ENCODE measurements at places on chromosomes 7 and 10.

GRCh38 chr10:12419262-12419847, 70.0 kb downstream of the CAMK1D start:
- DNase-seq = peak; percentile 98

DNA sequence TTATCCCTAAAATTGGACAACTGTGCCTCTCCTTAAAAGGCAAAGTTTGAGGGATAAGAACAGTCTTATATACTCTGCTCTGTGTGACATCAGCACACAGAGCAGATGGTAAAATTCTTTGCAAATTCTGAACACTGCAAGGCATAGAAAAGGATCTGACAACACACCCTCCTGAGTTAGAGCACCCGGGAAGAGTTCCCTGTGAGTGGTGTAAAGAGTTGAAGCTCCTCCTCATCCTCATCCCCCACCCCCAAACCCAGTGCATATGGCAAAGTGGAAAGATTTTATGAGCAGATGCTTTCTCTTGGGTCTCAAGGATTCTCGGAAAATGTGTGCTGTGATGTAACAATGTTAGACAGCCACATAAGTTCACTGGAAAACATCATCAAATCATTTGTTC, 40.0 kb upstream of the DGKI start:
- DNase-seq = peak; percentile 59

DNA sequence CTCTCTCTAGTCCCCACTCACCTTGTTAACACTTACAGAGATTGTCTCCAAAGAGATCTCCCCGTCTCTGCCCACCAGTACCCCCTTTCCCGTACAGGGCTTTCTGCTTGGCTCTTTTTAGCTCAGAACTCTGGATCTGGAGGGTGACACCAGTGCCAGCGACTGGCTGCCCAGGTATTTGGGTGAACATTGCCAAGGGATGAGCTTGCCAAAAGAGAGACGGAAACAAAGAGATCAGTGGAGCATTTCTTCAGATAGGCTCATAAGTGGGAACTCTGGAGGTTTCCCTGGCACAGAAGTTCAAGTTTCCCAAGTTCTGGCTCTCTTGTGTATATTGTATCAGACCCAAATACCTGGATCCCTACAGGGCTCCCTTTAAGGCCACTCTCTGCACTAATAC, 30.0 kb downstream of the STRIP2 start:
- DNase-seq = no peak

DNA sequence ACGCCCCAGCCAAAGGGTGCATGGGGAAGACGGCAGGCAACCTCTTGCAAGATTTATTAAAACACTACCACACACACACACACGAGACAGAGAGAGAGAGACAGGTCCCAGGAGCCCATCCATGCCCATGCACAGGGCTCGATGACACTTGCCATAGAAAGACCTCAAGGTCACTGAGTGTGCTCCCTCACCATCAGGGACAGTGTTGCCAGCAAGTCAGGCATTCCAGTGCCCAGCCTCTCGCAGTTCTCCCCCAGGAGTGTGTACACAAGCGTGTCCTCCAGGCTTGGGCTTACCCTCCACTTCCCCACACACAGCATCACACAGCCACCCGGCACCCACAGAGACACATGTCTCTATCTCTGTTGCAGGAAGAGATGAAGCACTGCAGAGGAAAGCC, 46.8 kb upstream of the SLF2 start:
- no peak for DNase-seq

- DNase-seq = peak; percentile 90
Observed at GRCh38 chr7:152675759-152676636, at the start of gene XRCC2. Gene XRCC2, minus strand, starts transcription at chr7:152676141. Its CDS starts 62 bp downstream, at chr7:152676079.

GRCh38 chr10:46247808-46248569, 38.8 kb upstream of the ANTXRL start:
- no peak for DNase-seq

GRCh38 chr10:95256268-95256667, 34.5 kb downstream of the PDLIM1 start:
- no peak for DNase-seq

- DNase-seq = no peak
Observed at GRCh38 chr7:117572856-117573620, 93.2 kb downstream of the CFTR start.

DNA sequence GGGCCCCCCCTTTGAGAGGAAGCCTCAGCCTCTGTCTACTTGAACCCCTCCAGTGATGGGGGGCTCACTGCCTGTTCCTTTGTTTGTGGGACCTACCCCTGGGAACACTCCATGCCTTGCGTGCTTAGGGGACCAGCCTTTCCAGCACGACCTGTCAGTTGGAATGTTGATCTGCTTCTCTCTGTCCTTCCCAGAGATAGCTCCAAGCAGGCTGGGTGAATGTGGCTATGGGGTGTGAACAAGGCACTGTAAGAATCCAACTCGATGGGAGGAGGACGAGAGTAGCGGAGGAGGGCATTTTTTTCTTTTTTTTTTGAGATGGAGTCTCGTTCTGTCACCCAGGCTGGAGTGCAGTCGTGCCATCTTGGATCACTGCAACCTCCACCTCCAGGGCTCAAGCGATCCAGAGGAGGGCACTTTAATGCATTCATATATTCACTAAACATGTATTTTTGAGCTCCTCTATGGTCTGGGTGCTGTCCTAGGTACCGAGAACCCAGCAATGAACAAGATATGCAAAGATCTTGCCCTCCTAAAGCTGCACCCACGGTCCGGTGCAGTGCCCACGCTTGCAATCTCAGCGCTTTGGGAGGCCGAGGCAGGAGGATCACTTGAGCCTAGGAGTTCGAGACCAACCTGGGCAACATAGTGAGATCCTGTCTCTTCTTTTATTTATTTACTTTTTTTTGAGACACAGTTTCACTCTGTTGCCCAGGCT, 8.5 kb downstream of the CLIP2 start:
- DNase-seq = no peak

- peak; percentile 86 for DNase-seq
Observed at GRCh38 chr7:39735903-39736302, 112.5 kb downstream of the RALA start.

- no peak for DNase-seq
Observed at GRCh38 chr7:157429001-157429679, 92.3 kb downstream of the DNAJB6 start.

GRCh38 chr7:54215424-54215823, 326.8 kb upstream of the VSTM2A start:
- no peak for DNase-seq

DNA sequence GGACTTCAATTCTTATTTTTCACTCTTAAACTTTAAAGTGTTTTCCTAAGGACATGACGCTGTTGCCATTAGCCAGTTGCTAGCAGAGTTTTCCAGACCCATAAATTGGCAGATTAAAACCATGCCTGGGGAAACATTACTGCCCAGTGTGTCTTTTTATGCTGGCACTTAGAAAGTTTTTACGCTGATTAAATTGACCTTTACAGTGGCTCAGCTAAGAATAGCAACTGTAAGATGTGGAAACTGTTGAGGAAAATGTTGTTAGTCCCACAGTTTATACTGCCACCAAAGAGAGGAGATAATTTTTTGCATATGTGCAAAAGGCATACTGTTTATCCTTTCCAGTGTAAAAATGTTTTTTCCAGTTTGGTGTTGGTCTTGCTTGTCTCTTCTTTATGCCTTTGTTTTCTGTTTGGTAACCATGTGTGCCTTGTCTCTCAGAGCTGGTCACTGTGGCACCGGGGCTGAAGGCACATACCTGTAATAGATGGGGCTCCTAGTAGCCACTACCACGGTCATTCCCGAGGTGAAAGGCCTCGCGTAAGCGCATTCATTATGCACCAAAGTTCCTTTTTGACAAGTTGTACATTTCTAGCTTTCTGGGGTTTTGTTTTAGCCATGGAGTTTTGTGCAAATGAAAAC, 45.3 kb downstream of the CYP17A1 start:
- DNase-seq = no peak

- peak; percentile 8 for DNase-seq
Observed at GRCh38 chr10:12041766-12042408, 722 bp downstream of the UPF2 start.

DNA sequence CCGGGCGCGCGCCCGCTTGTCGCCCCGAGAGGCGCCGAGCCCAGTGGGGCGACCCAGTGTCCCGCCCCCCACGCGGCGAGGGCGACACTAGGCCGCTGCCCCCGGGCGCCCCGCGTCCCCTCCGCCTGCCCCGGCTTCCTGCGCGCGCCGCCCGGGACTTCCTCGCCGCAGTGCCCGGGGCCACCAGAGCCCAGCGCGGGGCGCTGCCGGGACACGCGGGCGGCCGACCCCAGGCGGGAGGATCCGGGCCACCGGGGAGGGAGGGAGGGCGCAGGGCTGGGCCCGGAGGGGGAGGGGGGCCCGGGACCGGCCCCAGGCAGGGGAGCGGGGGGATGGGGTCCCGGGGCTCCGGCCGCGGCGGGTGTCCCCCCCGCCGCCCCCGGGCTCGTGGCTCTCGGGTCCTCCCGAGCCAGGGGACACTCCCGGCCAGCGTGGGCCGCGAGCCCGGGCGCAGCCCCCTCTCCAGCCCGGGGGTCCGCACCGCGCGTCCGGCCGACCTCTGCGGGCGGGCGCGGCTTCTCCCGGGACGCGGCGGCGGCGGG, 435 bp upstream of the PWWP2B start:
- peak; percentile 58 for DNase-seq

DNA sequence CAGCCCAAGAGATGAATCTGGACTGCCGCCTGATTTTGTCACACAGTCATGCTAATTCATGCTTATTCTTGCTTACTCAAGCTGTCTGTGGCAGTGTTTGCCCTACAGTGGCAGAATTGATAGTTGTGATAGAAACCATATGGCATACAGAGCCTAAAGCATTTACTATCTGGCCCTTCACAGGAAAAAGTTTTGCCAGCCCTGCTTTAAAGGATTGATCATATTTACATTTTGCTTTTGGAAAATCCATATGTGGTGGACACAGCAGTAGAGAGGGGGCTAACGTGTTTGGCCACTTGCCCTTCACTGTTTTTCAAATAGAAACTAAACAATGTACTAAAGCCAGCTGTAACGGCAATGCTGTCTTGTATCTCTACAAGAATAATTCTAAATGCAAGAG, 974.0 kb upstream of the GHITM start:
- DNase-seq = no peak

DNA sequence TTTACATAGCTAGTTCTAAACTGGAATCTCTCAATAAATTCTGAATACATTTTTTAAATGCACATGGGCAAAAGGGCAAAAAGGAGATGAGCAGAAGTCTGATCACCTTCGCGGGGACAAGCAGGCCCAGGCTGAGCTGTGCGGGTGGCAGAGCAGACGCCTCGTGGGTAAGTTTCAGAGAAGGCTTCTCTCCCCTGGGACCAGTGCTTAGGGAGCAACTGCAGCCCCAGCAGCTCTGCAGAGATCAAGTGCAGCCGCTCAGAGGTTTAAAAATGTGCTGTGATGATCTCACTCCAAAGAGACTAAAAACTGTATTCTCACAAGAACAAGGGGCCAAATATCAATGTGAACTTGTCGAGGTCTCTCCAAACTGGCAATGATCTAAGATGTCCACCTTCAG, 264.3 kb upstream of the RNF32 start:
- no peak for DNase-seq

DNA sequence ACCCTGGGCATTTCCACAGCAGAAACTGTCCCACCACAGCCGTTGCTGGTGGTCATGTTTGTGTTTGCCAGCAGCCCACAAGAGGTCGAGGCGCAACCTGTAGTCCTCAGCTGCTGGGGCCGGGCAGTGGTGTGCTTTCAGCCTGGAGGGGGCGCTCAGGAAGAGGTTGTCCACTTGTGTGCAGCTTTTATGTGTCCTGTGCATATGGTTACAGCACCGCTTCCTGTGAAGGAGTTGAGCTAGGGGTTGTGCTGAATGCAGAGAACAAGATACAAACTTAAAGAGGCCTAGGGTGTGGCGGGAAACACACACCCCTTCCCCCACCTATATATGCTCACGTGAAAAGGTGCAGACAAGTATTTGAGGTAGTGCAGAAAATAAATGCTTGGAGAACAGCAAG, 29.5 kb upstream of the PFKFB3 start:
- DNase-seq = no peak

DNA sequence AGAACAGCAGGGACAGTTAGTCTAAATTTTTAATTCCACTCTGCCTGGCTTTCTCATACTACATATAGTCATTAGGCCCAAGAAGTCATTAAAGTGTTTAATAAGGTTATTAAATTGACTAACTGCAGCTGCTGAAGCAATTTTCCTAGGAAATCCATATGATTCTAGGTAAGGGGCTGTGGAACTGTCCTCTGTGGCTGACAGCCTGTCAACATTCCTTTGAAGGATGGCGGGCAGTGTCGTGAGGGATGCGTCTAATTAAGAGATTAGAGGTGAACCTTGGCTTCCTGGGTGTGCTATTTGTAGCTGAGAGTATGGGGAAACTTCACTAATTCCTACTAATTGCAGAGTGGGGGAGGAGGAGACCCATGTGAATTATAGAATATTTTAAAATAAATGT, 64.6 kb downstream of the SNX10 start:
- no peak for DNase-seq

- no peak for DNase-seq
Observed at GRCh38 chr10:42753507-42754154, 29.0 kb upstream of the BMS1 start.

GRCh38 chr10:89238956-89239644, 12.5 kb downstream of the LIPA start:
- no peak for DNase-seq

DNA sequence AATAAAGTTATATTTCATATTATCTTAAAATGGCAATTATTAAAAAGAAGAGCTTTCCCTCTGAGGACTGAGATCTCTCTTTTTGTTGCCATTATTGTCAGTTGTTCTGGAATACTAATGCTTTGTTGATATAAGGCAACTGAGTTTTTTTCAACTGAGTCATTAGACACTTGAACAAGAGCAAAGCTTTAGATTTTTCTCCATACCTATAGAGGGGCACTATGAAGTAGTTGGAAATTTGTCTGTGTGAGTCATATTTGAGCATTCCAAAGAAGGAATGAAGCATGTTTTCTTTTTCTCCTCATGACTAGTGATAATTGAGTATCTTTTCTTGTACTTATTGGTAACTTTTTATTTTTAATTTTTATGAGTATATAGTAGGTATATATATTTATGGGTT, 24.5 kb downstream of the RPA3 start:
- DNase-seq = peak; percentile 92

- no peak for DNase-seq
Observed at GRCh38 chr7:151537818-151538561, 18.3 kb upstream of the RHEB start.

DNA sequence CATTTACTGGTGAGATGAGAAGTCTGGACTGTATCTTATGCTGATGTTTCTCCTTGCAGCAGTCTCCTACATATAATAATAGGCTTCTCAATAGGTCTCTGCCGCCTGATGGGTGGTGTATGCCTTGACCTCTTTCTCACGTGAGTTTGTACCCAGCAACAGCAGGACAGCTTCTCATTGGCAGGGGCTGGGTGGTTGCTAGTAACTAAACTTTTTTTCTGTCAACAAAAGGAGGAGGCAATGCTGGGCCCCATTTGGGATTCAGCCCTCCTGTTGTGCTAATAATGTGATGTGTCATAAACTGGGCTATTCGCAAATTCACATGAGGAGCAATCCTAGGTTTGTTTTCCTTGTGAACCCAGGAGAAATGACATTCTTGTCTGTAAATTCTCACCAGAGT, 533.6 kb downstream of the GATA3 start:
- no peak for DNase-seq

GRCh38 chr7:138712652-138713051, 11.5 kb upstream of the SVOPL start:
- DNase-seq = no peak

- DNase-seq = no peak
Observed at GRCh38 chr7:4888161-4888560, 4.6 kb upstream of the RADIL start.

GRCh38 chr10:101848894-101849351, 5.3 kb upstream of the KCNIP2 start:
- DNase-seq = no peak

- DNase-seq = no peak
Observed at GRCh38 chr7:141974831-141975230, 1.3 kb upstream of the TAS2R38 start.
